ENCODE measurements at places on chromosomes 6 and 20.

- no peak for DNase-seq
Measured at GRCh38 chr20:63363013-63363957, 2.1 kb upstream of the CHRNA4 start.

- DNase-seq, result no peak
Measured at GRCh38 chr6:7542065-7542873, 798 bp downstream of the DSP start.

- DNase-seq, result no peak
Measured at GRCh38 chr6:45746046-45746445, 269.6 kb downstream of the CLIC5 start.

DNA sequence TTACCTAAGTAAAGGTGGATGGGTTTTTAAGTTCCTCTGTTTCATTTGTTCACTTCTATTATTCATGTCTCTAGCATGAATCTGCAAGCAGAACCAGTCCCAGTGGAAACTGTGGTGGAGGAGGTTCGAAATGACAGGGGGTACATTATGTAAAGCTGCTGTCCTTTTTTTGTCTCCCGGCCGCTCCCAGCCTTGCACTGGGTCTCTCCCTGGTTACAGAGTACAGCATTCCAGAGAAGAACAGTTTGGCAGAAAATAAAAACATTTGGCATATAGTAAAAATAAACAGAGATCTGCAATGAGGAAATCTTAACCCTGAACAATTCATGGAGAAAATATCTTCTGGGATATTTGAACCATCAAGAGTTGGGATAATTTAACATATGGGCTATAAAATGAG, 34.6 kb upstream of the TAGAP start:
- no peak for DNase-seq

- DNase-seq, result no peak
Measured at GRCh38 chr20:37464611-37465010, 56.4 kb upstream of the NNAT start.

- no peak for DNase-seq
Measured at GRCh38 chr6:85459224-85459901, 9.5 kb downstream of the NT5E start.

- DNase-seq, result no peak
Measured at GRCh38 chr6:123965894-123966293, 162.2 kb downstream of the NKAIN2 start.

DNA sequence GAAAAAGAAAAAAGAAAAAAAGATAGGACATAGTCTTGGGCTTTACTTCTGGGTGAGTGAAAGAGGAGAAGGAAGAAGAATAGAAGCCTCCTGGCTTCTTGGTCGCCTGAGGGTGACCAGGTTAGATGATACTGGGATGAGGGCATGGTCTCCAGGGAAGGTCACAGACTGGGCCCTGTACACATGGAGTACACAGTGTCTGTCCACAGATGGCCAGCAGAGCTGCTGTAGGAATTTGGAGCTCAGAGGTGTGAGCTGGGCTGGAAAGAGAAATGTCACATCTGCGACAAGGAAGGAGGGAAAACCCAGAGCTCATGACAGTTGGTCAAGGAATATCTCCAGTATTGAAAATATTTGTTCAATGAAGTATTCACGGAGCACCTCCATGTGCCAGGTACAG, 56.1 kb downstream of the DLGAP4 start:
- no peak for DNase-seq

DNA sequence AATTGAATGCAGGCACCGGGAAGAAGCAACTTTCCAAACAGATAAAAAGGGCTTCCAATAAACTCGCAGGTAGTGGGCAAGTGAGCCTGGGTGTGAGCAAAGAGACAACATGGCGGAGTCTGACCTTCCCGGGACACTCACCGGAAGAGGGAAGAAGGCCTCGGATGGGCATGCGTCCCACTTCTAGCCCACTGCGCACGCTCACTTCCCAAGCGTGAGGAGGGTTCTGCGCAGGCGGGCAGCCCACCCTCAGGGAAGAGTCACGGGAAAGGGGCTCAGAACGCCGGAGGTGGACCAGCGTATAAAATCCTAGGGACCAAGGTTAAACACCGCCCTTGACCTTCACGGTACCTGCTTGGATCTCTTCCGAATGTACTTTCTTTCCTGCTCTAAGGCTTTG, 95.5 kb upstream of the AFDN start:
- DNase-seq, result no peak

Data from SK-N-MC (cell line).